ENCODE measurements at places on chromosomes 7 and 10.

DNA sequence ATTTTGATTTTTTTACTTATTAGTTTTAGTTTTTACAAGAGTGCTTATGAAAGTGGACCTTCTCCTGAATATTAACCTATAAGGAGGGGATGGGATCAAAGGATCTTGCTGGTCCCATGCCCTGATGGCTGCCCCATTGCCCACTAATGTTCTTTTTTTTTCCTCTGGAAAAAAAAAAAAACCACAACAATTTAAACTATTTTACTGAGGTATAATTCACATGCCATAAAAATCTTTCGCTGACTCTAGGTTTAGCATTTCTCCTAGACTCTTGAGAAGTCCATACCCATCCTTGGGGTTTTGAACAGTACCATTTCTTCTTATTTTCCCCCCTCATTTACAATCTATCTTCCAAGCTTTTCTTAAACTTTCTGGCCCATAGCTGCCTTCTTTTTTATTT lies 481.8 kb downstream of the TFEC start:
- DNase-seq = peak; percentile 10

DNA sequence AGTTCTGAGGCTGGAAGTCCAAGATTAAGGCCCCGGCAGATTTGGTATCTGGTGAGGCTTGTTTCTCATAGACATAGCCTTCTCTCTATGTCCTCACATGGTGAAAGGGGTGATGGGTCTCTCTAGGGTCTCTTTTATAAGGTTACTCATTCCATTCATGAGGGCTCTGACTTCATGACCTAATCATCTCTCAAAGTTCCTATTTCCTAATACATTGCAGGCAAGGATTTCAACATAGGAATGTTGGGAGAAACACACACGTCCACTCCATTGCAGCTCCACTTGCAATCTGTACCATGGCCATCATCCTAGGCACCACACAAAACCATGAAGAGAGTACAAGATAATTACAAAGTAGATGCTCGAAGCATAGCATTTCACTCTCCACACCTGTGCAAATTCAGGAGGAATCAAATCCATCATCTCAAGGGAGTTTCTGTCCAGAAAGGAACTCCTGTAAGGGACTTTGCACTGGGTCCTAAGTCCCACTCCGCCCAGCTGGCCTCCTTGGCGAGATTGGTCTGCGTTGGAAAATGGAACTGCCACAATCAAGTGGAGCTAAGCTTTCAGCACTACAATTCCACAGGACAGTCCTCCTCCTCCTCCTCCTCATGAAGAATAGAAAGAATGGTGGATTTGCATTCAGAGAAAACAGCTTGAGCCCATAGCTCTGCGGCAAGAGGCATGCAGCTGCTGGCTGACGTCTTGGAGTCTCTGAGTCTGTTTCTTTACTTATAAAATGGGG lies 8.8 kb downstream of the DDC start:
- peak; percentile 22 for DNase-seq

GRCh38 chr10:15558136-15558535 lies 161.6 kb downstream of the ITGA8 start:
- DNase-seq = peak; percentile 94

DNA sequence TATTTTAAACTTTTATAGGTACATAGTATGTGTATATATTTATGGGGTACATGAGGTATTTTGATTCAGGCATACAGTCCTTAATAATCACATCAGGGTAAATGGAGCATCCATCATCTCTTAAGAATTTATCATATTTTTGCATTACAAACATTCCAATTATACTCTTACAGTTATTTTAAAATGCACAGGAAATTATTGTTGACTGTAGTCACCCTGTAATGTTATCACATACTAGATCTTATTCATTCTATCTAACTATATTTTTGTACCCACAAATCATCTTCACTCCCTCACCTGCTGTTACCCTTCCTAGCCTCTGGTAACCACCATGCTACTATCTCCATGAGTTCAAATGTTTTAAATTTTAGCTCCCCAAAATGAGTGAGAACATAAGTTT lies 56.3 kb upstream of the FAM3C start:
- no peak for DNase-seq

DNA sequence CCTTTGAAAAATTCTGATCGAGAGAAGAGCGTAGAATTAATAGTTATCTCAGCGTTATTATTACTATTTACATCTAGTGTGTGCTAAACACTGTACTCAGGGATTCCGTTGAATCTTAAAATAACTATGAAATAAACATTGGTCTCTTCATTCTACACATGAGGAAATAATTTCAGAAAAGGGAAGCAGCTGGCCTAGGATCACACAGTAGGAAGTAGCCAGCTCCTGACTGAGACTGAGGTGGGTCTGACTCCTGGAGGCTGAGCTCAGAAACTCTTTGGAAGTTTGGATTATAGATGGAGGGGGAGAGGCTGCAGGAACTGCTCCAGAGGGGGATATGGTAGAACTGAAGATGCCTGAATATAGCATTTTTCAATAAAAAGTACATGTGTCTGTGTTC lies 183.9 kb upstream of the WDR11 start:
- DNase-seq = no peak

GRCh38 chr7:25852211-25852938 lies 299.6 kb upstream of the NFE2L3 start:
- DNase-seq = no peak

Data from AG10803 (cell line).